Right lung (tissue), 10 donors: ENCODE measurements at places on chromosomes 3 and 15. TPM values are rescaled to one million over a fixed set of nuclear protein-coding genes. Genes with fewer than 3 reads are reported as not detected.

CTXN2 gene
- not detected for polyA plus RNA-seq

RHCG gene
- 1.8 TPM for polyA plus RNA-seq

DNA sequence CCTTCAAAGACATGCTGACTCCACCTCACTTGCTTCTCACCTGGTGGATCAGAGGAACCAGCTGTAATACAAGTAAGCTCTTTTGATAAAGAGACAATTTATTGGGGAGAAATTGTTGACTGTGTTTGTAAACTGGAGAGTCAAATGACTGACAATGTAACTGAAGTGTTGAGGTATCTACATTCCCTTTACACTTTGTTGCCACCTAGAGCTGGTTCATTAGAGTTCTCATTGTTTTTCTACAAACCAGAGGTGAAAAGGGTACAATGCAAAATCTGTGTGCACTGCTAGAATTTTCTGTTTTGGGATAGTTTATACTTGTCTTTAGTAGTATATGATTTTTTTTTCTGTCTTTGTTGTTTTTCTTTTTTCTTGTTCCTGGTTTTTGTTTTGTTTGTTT is 8.7 kb upstream of the LRRC58 start:
- DNase-seq: no peak

DNA sequence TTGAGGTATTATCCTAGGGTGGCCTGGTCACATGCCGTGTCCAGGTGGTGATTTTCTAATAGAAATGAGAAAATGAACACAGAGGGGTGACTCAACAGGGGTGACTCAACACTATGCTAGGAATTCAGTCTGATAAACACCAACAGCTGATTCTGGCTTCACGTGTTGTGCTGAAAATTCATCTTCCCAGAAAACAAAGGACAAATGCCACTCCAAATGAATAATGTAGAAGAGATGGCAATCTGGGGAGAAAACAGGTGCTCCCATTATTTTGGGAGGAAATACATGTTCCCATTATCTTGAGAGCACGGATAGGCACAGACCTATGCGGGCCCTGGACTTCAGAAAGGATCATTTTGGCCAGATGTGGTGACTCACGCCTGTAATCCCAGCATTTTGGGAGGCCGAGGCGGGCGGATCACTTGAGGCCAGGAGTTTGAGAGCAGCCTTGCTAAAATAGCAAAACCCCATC is 101.2 kb upstream of the MEX3B start:
- no peak for DNase-seq

DNA sequence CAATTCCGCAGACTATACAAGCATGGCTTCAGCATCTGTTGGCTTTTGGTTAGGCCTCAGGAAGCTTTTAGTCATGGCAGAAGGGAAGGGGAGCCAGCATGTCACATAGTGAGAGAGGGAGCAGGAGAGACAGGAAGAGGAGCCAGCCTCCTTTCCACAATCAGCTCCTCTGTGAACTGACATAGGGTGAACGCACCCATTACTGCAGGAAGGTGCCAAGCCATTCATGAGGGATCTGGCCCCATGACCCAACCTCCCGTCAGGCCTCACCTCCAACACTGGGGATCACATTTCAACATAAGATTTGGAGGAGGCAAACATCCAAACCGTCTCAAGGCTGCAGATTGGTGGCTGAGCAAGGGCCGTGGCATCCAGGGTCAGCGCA is 106.3 kb downstream of the LRRK1 start:
- no peak for DNase-seq

GRCh38 chr15:82047453-82048400 is 1.9 kb upstream of the MEX3B start:
- no peak for DNase-seq

ITGB5 gene
- 58.0 TPM for polyA plus RNA-seq

- peak; percentile 52 for DNase-seq
Measured at GRCh38 chr3:152779653-152780052, 55.3 kb upstream of the P2RY1 start.
